ENCODE measurements at places on chromosomes 13 and 19. TPM values are rescaled to one million over a fixed set of nuclear protein-coding genes. Genes with fewer than 3 reads are reported as not detected.
A peak's percentile ranks its signal among the peaks of the same experiment; 100 is the strongest.

GRCh38 chr19:54928299-54928698 is 19.0 kb downstream of the NLRP7 start:
- no peak for DNase-seq

DNA sequence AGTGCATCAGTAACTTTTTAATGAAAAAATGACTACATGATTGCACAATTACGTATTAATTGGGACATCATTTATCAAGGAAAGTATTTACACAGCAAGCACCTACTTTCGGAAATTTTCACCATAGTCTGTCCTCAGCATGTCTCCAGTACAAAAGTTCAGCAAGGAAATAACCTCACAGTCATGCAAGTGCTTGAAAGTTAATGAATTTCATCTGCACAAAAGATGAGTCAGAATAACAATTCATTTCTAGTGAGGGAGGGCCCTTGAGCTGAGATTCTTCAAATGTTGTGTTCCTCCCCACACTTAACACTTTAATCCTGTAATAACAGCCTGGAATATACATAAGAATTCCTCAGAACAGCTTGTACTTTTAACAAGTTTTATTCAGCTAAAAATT is 49.0 kb upstream of the OXGR1 start:
- no peak for DNase-seq

DNA sequence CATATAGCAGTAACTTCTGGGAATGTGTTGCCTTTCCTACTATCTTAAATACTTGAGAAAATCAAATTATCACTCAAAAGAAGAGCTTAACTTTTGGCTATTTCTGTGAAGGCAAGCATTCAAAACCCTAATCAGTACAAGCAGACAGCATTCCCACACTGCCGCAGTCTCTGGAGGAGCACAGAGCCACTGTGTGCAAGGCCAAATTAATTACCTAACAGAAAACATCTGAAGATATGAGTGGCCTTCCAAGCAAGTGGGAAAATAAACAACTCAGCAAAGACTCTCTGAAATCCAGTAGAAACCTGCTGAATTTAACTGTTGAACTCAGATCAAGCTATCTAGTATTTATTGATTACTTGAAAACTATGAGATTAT is 68.2 kb downstream of the COL4A1 start:
- no peak for DNase-seq

DNA sequence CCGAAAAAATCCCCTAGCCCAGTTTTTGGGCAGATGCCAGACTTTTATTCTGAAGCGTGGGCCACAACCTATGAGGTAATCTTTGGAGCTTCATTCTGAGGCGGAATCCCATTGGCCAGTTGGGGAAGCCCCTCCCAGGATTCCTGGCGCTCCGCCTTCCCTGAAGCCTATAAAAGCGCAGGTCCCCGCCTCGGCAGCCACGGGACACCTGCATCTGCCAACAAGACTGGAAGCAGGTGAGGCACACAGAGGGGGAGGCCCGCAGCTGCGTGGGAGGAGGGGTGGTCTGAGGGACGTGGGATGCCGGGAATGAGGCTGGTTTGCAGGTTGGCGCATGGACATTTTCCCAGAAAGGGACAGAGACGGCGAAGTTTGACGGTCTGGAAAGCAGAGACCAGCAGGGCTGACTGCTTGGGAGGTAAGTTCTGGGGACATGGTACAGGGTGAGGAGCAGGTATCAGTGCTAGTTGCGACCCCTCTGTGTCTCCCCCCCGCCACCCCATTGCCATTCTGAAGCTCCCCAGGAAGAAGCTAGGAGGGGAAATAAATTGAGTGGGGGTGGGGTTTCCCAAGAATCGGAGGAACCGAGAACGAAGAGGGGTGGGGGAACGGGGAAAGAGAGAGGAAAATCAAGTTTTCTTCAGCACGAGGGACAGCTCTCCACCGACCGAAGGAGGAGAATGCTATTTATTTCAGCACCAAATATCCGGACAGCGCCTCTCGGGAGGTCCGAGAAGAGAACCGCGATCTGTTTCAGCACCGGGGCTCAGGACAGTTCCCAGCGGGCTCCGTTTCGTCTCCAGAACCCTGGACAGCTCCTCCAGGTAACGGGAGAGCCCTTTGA is 22.4 kb upstream of the FEM1A start:
- DNase-seq, result peak; percentile 98

The NANOS3 gene
- polyA plus RNA-seq, result 1.3 TPM

Data from renal cortex interstitium (tissue), 15 donors.